Natural killer cell (primary cell): ENCODE measurements at places on chromosomes 2 and 18. TPM values are rescaled to one million over a fixed set of nuclear protein-coding genes. Genes with fewer than 3 reads are reported as not detected.

DNA sequence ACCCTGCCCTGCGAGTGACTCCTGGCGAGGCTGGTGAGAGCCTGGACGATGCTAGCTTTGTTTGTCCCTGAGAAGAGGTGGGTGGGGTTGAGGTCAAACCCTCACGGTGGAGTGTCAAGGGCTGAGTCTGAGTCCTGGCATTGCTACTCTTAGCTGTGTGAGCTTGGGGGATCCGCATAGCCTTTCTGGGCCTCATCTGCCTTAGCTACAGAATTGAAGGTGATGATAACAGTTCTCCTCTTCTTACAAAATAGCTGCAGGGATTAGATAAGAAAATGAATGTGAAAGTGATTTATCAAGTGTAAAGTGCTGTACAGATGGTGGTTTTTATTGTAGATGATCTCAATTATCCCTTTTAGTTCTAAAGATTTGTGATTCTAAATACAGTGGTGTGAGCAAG is 144.6 kb downstream of the LPIN1 start:
- H3K4me3 ChIP-seq = no peak overlapping the region
- no peaks in the 10 kb centered on the region for H3K27me3 ChIP-seq
- H3K27ac ChIP-seq = no peak overlapping the region
- peaks cover 3% of the 10 kb centered on the region for H3K4me1 ChIP-seq
- DNase-seq = no peak
- H3K36me3 ChIP-seq = no peaks in the 10 kb centered on the region

The SERPINB13 gene
- total RNA-seq = not detected

DNA sequence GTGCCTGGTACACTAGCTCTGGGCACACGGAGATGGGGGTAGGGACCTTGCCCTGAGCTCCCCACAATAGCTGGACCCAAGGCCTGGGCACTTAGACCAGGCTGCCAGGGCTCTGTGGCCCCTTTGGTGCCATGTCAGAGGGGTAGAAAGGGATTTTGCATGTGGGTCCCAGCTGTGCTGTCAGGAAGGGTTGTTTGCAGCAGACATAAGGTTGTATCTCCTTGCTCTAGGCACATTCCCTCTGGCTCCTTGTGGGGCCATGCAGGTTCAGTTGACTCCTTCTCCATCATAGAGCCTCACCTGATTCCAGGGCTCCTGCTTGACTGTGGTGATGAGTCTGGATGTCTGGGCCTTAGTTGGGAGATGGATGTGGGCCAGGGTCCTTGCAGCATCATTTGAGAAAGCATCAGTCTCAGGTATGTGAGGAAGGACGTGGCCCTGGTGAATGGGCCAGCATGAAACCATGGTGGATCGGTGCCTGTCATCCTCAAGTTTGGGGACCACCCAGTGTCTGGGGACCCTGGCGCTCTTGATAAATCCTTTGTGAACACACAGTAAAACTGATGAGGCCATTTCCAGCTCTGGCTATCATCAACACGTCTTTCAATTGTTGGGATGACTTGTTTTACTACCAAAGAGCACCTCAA is 461.9 kb upstream of the HS6ST1 start:
- DNase-seq = no peak
- H3K4me1 ChIP-seq = no peaks in the 10 kb centered on the region
- no peaks in the 10 kb centered on the region for H3K36me3 ChIP-seq
- H3K27me3 ChIP-seq = no peaks in the 10 kb centered on the region
- no peak overlapping the region for H3K27ac ChIP-seq

- no peaks in the 10 kb centered on the region for H3K36me3 ChIP-seq
- no peaks in the 10 kb centered on the region for H3K27me3 ChIP-seq
- H3K27ac ChIP-seq = no peak overlapping the region
- no peaks in the 10 kb centered on the region for H3K4me1 ChIP-seq
- DNase-seq = no peak
Measured at GRCh38 chr2:194562329-194562728, 1094.7 kb upstream of the SLC39A10 start.

GRCh38 chr2:39632876-39633275 is 32.8 kb upstream of the TMEM178A start:
- H3K27ac ChIP-seq = no peak overlapping the region
- no peaks in the 10 kb centered on the region for H3K27me3 ChIP-seq
- H3K4me1 ChIP-seq = no peaks in the 10 kb centered on the region
- DNase-seq = no peak
- H3K4me3 ChIP-seq = no peak overlapping the region
